ENCODE measurements at places on chromosomes 3 and 15. TPM values are rescaled to one million over a fixed set of nuclear protein-coding genes. Genes with fewer than 3 reads are reported as not detected.

TM4SF18 gene
- polyA plus RNA-seq: 11.0 TPM

SLC9C1 gene
- 1.1 TPM for polyA plus RNA-seq

VPS8 gene
- polyA plus RNA-seq: 55.4 TPM

ISLR gene
- 54.5 TPM for polyA plus RNA-seq

SCN5A gene
- 0.52 TPM for polyA plus RNA-seq

PLA2G4E gene
- 0.15 TPM for polyA plus RNA-seq

DLL4 gene
- polyA plus RNA-seq: 13.7 TPM

STAB1 gene
- polyA plus RNA-seq: 43.4 TPM

COMMD4 gene
- 73.7 TPM for polyA plus RNA-seq

THPO gene
- polyA plus RNA-seq: 2.4 TPM

HIGD2B gene
- not detected for polyA plus RNA-seq

MTHFS gene
- polyA plus RNA-seq: 26.1 TPM

GADL1 gene
- polyA plus RNA-seq: 2.7 TPM

NMB gene
- polyA plus RNA-seq: 3.1 TPM

ZNF620 gene
- polyA plus RNA-seq: 9.4 TPM

UPK1B gene
- 0.24 TPM for polyA plus RNA-seq

STARD9 gene
- 14.2 TPM for polyA plus RNA-seq

FGF7 gene
- 16.9 TPM for polyA plus RNA-seq

NOX5 gene
- 1.2 TPM for polyA plus RNA-seq

COX5A gene
- 127 TPM for polyA plus RNA-seq

VGLL3 gene
- 16.8 TPM for polyA plus RNA-seq

APOD gene
- polyA plus RNA-seq: 4.3 TPM

P2RY14 gene
- polyA plus RNA-seq: 6.4 TPM

ANKRD34C gene
- not detected for polyA plus RNA-seq

CACNA1D gene
- 56.4 TPM for polyA plus RNA-seq

AADAC gene
- 1.9 TPM for polyA plus RNA-seq

SHQ1 gene
- polyA plus RNA-seq: 26.1 TPM

DTX3L gene
- polyA plus RNA-seq: 20.0 TPM

OCA2 gene
- polyA plus RNA-seq: 17.2 TPM

NSMCE3 gene
- 7.8 TPM for polyA plus RNA-seq

ROPN1B gene
- 1.1 TPM for polyA plus RNA-seq

TMEM266 gene
- polyA plus RNA-seq: 2.4 TPM

CKMT1B gene
- not detected for polyA plus RNA-seq

CDV3 gene
- polyA plus RNA-seq: 122 TPM

RASGRP1 gene
- polyA plus RNA-seq: 1.4 TPM

RAB43 gene
- 9.3 TPM for polyA plus RNA-seq

TUSC7 gene
- polyA plus RNA-seq: not detected

PROK2 gene
- 0.12 TPM for polyA plus RNA-seq

GOLGA8T gene
- 0.21 TPM for polyA plus RNA-seq

All from right lung (tissue), 10 donors.